ENCODE measurements at places on chromosomes 5 and 9.
A peak's percentile ranks its signal among the peaks of the same experiment; 100 is the strongest.

GRCh38 chr5:143434261-143435209, 31.0 kb upstream of the NR3C1 start:
- peak; percentile 91 for DNase-seq

- no peak for DNase-seq
Observed at GRCh38 chr5:156615901-156616300, 234.2 kb upstream of the PPP1R2B start.

DNA sequence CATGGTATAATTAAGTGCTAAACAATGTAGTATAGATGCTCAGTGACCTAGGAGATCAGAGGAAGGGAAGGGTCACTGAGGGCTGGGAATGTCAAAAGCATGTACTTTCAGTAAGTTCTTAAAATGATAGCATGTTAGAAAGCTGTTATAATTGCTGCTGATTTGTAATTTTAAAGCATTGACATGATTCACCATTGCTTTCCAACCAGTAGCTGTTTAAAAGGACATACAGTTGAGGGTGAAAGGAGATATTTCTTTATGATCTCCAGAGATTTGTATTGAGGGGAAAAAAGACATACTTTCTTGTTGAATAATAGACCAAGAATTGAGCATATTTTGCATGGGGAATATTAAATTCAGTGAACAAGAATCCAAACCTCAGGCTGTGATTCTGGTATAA, 1.2 kb upstream of the SLC1A3 start:
- DNase-seq, result no peak

DNA sequence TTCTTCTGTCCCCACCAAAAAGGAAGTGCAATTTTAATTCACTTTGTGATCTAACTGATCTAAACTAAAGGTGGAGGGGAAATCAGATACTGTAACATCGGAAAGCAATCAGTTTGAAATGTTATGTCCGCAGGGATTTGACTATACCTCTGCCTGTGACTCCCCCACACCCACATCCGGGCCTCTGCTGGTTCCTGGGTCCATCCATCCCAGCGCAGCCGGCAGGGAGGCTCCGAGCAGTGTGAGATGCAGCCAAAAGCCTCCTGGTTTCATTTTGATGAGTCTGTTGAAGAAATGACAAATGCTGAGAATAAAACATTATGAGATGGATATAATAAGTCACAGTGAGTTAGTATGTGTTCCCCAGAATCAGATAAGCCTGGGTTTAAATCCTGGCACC, 8.6 kb downstream of the FSTL4 start:
- DNase-seq, result no peak

DNA sequence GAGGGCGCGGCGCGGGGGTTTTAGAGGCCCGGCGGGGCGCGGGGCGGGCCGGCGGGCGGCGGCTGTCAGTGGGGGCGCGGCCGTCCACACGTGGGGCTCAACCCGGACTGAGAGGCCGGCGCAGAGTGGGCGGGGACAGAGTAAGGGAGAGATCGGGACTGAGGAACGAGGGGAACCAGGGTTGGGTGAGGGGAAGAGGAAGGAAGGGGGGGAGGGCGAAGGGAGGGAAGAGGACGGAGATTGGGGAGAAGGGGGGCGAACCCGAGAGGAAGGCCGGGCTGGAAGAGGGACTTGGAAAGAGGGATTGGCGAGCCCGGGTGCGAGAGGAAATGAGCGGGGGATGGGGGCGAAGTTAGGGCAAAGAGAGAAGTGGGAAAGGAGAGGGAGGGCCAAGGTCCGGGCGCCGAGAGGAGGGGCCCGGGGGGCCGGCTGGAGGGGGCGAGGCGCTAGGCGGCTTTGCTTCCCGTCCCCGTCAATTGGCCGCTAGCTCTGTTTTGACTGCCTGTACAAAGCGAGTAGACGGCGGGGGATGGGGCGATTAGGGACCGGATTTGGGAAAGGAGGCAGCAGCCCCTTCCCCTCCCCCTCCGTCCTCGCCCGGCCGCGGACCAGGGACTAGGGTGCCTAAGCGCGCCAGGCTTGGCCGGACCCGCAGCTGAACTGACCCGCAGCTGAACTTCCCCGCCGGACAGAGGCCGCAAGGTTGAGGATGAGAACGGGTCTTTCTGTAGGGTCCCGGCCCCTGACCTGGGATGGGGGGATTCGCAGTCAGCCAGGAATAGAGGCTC, 399 bp upstream of the FBN2 start:
- no peak for DNase-seq

DNA sequence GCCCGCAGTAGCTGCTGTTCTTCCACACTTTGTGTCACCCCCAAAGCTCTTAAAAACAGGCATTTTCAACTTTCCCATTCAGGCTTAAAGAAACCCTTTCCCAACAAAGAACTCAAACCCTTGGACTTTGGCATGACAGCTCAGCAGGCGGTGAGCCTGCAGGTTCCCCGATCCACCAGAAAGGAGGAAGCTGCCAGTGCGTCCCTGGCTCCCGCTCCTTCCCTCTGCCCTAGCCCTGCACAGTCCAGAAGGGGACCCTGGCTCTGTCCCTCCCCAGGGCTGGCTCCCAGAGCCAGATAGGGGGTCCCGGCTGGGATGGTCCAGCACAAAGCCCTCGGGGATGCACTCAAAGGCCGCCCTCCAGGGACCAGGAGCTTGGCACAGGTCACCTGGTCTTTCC, 9.6 kb downstream of the SLC9A3 start:
- no peak for DNase-seq

DNA sequence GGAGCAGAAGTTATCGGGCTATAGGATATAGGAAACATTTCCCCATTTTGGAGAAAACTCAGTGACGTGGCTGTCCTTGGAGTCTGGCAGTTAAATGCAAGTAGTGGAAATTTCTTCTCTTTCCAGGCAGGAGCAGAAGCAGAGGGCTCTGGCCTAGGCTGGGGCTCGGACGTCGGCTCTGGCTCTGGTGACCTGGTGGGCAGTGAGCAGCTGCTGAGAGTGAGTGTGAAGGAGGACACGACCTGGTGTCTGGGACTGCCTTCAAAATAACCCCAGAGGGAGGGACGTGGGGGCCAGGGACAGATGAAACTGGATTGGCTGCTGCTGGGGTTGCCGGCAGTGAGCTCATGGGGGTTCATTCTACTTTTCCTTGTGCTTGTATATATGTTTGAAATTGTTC, 79.5 kb downstream of the COL15A1 start:
- DNase-seq, result no peak

GRCh38 chr5:39800042-39800601, 375.3 kb upstream of the DAB2 start:
- DNase-seq, result no peak

- no peak for DNase-seq
Observed at GRCh38 chr5:126597156-126597555, 2.1 kb upstream of the ALDH7A1 start.

DNA sequence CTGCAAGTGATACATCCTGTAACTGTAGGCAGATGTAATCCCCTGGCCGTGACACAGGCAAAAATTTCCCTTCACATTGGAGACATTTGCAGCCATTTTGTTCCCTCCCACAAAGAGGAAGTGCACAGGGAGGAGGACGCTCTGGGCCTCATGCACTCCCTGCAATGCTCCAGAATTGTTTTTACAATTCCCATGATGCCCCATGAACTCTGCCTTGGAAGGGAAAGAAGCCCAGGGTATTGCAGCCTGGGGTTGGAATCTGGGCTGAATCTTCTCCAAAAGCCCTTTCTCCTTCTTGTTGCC, 491.7 kb downstream of the CCDC171 start:
- DNase-seq, result no peak

GRCh38 chr5:131148835-131149234, 16.2 kb downstream of the HINT1 start:
- DNase-seq, result no peak

- no peak for DNase-seq
Observed at GRCh38 chr9:4086119-4087090, 213.5 kb downstream of the GLIS3 start.

- DNase-seq, result no peak
Observed at GRCh38 chr5:147921136-147921535, 14.8 kb upstream of the C5orf46 start.

DNA sequence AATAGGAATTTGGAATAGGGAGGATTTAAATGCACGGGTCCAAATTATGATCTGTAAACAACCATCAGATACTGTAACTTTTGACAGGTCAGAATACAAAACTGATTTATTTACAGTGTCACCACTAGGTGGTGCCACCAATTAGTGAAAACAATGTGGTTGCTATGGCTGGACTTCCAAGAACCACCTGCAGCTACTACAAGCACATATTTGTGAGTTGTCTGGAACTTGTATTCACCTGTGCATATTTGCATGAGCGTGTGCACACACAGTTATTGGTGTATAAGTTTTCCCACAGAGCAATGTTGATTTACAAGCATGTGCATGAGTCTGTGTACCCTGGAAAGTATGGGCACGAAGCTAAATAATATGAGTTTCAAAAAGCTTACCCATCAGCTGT, 3.0 kb upstream of the HRCT1 start:
- peak; percentile 69 for DNase-seq

- DNase-seq, result no peak
Observed at GRCh38 chr5:133773247-133774202, 161.2 kb upstream of the FSTL4 start.

Data from T-helper 2 cell (primary cell).